ENCODE measurements at places on chromosomes 1 and 21.

- peak; percentile 90 for DNase-seq
These were observed 56.1 kb downstream of the ATP2B4 start for GRCh38 chr1:203682473-203683383.

DNA sequence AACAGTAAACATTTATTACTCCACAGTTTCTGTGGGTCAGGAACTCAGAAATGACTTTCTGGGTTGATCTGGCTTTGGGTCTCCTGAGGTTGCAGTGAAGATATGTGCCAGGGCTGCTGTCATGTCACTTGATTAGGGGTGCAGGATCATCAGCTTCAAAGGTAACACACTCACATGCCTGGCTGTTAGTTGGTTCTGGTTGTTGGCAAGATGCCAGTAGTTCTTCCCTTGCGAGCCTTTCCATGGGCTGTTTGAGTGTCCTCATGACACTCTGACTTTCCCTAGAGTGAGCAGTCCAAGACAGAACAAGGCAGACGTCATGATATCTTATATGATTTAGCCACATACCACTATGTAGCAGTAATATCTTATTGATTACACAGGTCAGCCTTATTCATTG is 1.8 kb downstream of the SWT1 start:
- DNase-seq: no peak

- DNase-seq: no peak
These were observed 108.8 kb upstream of the IRF2BP2 start for GRCh38 chr1:234718496-234719453.

- peak; percentile 88 for DNase-seq
These were observed 53.1 kb downstream of the RIMS3 start for GRCh38 chr1:40612345-40612831.

- DNase-seq: no peak
These were observed 9.5 kb downstream of the SH3BGRL3 start for GRCh38 chr1:26289158-26290059.
